Left kidney (tissue), 8 donors: ENCODE measurements at places on chromosomes 16 and 17. TPM values are rescaled to one million over a fixed set of nuclear protein-coding genes. Genes with fewer than 3 reads are reported as not detected.

RASD1 gene
- 0.73 TPM for polyA plus RNA-seq

TMEM97 gene
- polyA plus RNA-seq = 58.0 TPM

ATP1B2 gene
- 20.5 TPM for polyA plus RNA-seq

ZNF276 gene
- polyA plus RNA-seq = 26.1 TPM

- DNase-seq = no peak
These were observed 1.2 kb upstream of the BCO1 start for GRCh38 chr16:81237282-81237681.

ADAM11 gene
- 2.8 TPM for polyA plus RNA-seq
